ENCODE measurements at places on chromosomes 6 and 20.

GRCh38 chr20:50498071-50498776 is 12.0 kb upstream of the PTPN1 start:
- no peak for DNase-seq

- DNase-seq = no peak
Measured at GRCh38 chr6:5163247-5163646, 78.1 kb downstream of the PPP1R3G start.

- DNase-seq = no peak
Measured at GRCh38 chr6:27867945-27868300, 44.3 kb downstream of the OR2B2 start.

DNA sequence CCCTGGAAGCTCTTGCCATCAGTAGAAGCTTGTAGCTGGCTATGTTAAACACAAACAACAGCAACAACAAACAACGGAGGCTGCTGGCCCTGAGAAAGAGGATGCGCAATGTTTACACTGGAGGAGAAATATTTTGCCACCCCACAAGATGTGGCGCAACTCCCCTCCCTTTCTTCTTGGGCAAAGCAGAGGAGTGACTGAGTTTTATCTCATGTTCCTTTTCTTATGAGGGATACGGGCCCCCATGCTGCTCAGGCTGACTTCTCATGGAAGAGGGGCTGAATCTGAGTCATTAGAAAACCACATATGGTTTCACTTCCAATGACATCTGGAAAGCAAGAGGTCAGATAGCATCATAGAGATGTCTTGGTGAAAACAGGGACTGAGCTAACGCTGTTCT is 75.9 kb upstream of the HDDC2 start:
- DNase-seq = no peak

DNA sequence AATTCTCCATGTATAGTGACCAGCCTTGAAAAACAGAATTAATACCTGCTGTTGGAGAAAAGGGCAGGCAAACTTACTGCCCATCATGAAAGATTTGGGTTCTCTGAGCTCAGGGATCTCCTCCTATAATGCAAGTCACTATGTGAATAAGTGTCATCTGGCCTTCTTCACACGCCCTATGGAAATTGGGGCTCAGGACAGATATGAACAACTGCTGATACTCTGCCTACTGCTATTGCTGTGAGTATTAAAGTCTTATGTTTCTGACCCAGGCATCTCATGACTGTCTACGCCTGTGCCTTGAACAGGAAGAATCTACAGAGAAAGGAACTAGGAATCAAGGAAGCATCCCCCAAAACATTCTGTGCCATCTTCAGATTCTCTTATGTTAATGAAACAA is 226.1 kb downstream of the SOD2 start:
- no peak for DNase-seq

DNA sequence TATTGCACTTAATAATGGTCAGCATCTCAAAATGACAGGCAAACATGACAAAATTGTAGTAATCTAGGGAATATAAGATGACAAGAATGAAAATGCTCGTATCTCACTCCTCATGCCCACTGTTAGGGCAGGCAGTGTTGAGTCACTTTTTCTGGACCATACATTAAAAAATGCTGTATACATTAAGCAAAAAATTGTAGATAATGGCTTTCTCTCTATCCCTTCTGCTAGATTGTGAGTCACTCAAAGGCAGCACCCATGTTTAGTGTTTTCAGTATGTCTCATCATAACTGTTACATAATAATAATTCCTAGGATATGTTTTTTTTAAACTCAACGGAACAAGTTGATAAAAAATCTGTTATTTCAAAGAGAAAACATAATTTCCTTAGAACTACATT is 199.3 kb downstream of the TENT5A start:
- DNase-seq = no peak

- DNase-seq = no peak
Measured at GRCh38 chr6:139398658-139399057, 24.2 kb upstream of the CITED2 start.

DNA sequence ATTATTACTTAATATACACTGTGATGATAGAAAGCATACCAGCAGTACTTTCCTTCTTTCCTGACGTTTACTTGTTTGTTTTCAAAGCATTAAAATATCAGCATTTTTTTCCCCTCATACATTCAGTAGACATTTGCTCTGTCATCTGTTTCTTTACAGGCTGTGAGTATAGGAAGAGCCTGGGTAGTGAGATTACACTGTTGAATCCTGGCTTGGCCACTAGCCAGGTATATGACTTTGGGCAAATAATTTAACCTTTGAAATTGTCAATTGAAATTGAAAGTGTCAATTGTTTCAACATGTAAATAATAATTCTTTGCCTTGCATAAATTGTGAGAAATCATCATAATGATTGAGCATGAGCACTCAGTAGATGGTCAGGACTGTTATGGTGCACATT is 336.2 kb downstream of the CDKAL1 start:
- no peak for DNase-seq

DNA sequence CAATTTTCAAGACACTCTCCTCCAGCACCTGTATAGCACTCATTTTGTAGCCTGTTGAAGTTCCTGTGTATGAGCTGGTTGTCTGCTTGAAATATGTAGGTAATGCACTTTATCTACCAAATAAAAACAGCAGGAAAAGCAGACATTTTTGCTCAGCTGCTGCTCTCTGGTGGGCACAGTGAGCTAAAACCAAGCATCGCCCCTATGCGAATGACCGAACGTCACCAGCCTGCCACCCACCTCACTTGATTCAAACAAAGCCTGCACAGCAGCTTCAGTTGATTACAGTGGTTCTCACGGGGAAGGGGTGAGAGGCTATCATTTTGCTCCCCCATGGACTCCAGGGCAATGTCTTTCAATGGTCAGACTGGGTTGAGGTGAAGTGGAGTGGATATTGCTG is 185.7 kb downstream of the SASH1 start:
- DNase-seq = no peak

DNA sequence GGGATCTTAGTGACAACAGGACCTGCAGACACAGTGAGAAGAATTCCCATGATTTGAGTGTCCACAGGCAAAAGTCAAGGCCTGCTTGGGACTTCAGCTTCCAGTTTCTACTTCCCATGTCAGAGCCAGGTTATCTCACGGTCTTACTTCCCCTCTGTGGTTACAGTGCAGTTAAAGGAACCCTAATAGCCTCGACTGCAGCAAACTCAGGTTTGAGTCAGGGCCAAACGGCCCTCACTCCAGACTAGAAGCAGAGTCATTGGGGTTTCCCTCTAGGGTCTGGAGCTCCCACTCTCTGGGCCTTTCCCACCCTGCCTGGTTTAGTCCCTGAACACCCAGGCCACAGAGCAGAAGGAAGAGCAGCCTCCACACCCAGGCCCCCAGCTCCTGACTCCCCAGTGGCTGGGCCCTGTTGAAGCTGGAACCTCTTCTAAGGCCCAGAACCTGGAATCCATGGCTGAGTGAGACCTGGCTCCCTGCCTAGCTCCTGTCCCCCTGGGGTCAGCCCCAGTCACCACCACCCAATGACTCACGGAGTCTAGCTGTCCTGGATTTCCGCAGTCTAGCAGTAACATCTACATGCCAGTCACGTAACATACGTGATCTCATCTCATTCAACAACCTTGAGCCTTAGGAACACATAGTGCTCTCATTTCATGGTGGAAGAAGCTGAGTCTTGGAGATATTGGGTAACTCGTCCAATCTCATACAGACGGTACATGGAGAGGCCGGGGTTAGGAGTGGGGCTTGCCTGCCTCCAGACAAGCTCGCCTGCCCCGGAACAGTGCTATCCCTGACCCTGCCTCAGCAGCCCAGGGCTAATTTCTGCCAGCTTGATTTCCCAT is 9.2 kb upstream of the GHRH start:
- DNase-seq = no peak

GRCh38 chr6:164040994-164041393 is 626.5 kb downstream of the QKI start:
- DNase-seq = no peak

- DNase-seq = no peak
Measured at GRCh38 chr6:147648916-147649315, 140.4 kb downstream of the SAMD5 start.

DNA sequence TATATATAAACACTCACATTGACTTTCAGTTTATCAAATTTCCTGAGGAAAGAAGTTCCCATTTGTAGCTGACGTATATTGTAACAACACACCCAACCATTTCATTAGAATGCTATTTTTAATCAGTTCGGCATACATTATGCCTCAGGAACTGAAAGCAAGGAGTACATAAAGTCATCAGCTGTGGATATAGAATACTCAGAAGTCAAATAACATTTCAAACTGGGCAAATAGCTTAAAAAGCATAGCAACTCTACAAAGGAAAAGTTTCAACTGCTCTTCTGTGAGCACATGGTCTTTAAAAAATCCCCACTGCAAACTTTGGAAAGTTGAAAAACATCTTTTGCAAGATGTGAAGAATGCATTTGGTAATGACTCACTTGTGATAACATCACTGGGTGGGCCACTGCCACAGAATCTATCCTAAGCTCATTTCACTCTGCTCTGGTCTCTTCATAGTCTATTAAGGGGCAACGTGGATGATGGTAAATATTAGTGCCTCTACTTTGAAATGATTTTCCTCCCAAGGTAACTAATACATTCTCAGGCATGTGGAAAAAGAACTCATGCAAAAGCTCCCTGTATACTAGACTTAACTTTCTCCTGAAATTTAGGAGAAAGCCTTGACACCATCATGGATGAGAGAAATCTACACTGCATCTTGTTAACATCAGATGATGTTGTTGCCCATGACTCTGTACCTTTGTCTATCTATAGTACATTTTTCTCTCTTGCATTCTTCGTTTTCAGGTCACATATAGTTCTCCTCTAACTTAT is 49.2 kb downstream of the FYN start:
- DNase-seq = no peak

- DNase-seq = no peak
Measured at GRCh38 chr6:131048459-131048858, 14.6 kb downstream of the EPB41L2 start.

GRCh38 chr6:25050356-25050755 is 114.6 kb upstream of the RIPOR2 start:
- DNase-seq = no peak

- no peak for DNase-seq
Measured at GRCh38 chr6:6152060-6152459, 145.3 kb upstream of the NRN1 start.

GRCh38 chr20:62133864-62134263 is 9.3 kb downstream of the PSMA7 start:
- no peak for DNase-seq

GRCh38 chr6:52139985-52140680 is 46.0 kb upstream of the IL17A start:
- DNase-seq = no peak

DNA sequence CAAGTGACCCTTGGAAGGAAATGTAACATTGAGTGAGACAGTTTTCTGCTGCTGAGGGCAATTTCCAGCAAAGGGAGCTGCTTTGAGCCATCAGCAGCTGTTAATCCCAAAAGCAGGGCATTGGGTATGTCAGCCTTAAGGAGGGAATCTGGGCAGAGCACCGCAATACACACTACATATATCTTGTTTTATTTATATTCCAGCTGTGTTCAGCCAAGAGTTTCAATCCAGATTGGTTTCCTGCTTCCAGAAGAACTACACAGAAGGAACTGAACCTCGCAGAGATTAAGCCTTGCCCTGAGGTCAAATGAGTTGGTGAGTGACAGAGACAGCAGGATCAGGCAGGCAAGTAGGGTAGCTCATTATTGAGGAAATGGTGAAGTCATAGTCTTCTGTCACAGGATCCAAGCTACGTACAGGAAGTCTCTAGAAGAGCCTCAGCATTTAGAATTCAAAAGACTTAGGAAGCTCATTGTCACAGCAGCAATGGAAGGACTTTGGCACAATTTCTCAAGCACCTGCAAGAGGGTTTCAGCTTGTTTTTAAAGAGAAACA is 109.9 kb upstream of the HEY2 start:
- DNase-seq = no peak

- no peak for DNase-seq
Measured at GRCh38 chr6:72525821-72526510, 95.9 kb upstream of the KCNQ5 start.

DNA sequence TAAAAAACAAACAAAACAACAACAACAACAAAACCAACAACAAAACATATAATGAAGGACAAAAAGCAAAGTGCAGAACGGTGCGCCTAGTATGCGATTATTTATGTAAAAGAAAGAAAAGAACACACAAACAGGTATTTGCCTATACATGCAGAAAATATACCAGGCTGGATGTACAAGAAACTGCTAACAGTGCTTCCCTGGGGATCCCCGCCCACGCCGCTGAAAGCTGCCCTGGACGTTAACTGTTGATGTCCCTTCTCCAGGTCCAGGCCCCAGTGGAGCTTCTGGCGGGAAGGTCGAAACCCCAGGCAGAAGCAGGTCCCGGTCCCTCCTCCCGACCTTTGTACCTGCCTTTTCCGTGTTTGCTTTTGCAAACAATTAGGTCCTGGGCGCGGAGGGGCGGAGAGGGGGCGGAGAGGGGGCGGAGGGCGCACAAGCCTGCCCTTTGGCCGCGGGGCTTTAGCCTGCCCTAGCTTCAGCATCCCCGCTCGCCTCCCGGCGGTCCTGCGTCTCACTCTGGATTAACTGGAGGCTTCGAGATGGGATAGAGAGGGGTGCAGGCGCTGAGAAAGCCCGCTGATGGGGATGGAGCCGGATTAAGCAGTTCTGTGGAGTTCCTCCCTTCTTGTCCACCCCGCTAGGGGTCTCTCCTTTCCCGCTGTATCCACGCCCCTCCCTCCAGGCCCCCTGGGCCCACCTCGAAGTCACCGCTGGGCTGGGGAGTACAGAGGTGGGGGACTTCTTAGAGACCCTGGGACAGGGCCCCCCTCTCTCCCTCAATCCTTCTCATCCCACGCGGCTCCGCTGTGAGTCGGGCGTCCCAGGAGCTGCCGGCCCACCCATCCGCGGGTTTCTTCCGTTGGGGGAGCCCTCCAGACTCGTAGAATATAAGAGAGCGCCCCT is 8.2 kb upstream of the AHCY start:
- DNase-seq = no peak

DNA sequence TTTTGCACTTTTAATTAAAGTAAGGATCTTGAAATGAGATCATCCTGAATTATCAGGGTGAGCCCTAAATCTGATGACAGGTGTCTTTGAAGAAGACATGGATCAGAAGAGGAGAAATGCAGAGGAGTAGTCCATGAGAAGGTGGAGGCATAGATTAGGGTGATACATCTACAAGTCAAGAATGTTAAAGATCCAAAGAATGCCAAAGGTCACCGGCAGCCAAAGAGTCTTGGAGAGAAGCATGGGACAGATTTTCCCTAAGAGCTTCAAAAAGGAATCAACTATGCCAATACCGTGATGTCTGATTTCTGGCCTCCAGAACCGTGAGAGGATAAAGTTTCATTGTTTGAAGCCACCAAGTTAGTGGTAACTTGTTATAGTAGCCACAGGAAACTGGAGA is 59.0 kb upstream of the THEMIS start:
- no peak for DNase-seq

GRCh38 chr20:24993337-24994185 is 1.0 kb upstream of the APMAP start:
- DNase-seq = no peak

GRCh38 chr6:17432356-17432755 is 39.0 kb downstream of the CAP2 start:
- DNase-seq = no peak
